ENCODE measurements at places on chromosomes 3 and 15.

GRCh38 chr3:159987291-159987711 lies 1.3 kb upstream of the IL12A start:
- DNase-seq: no peak

- no peak for DNase-seq
These were observed 41.0 kb downstream of the AQP9 start for GRCh38 chr15:58179206-58179605.

DNA sequence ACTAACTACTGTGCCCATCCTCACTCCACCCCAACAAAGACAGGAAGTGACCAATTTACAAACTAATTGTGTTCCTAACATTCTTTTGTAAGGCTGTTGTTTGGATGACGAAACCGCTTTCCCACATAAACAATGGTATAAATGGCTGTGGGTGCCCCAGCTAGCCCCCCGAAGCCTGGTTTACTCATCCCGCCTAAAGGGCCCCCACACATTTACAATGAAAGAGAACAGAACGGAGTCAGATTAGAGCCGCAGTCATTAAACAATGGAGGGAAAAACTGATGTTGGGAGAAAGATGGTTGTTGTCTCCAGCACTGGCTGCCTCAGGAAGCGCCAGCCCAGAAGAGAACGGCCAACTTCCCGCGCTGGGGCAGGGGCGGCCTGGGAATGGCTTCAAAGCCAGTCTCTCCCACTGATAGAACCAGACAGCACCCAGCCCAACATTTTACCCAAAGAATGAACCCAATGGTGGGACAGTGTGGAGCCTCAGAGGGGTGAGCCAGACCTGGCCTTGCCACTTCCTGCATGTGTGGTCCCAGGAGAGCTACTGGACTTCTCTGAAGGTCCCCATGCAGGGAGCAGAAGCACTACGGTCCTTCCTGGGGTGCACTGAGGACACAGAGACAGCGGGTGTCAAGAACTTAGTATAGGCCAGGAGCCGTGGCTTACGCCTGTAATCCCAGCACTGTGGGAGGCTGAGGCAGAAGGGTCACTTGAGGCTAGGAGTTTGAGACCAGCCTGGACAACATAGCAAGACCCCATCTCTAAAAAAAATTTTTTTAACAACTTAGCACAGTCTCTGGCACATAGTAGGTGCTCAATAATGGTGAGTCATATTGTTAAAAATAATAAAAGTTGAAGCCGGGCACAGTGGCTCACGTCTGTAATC lies 75.8 kb upstream of the GATA2 start:
- no peak for DNase-seq

DNA sequence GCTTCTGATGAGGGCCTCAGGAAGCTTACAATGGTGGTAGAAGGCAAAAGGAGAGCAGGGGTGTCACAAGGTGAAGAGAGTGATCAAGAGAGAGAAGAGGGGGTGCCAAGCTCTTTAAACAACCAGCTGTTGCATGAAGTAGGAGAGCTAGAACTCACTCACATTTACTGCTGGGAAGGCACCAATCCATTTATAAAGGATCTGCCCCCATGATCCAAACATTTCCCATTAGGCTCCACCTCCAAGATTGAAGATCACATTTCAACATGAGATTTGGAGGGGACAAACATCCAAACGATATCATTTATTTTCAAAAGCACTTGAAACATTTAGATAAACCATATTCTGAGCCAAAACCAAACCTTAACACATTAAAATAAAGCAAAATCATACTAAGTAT lies 26.3 kb downstream of the ANKRD28 start:
- no peak for DNase-seq

DNA sequence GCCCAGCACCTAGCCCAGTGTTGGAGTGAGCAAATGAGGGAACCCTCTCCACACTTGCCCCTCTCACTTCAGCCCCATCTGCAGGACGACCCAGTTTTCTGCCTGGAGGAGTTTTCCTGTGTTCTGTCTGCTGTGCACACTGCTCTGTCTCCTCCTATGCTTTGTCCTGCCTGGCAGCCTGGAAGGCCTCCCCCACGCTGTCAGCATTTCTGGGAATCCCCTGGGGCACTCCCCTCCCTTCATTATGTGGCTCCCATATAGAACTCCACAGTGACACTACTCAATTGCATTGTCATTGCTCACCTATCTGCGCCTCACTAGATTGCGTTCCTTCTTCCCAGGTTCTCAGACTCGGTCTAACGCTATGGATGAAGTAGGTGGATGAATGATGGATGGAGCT lies 13.9 kb downstream of the CLSTN2 start:
- DNase-seq: no peak
